Camera-type eye (tissue), 1 donor: ENCODE measurements at places on chromosomes 3 and 15. TPM values are rescaled to one million over a fixed set of nuclear protein-coding genes. Genes with fewer than 3 reads are reported as not detected.

REC114 gene
- not detected for total RNA-seq

CAMKV gene
- 10.6 TPM for total RNA-seq

CDCP1 gene
- 2.2 TPM for total RNA-seq

KLF15 gene
- 7.7 TPM for total RNA-seq

UBP1 gene
- total RNA-seq: 80.0 TPM

CCDC39 gene
- total RNA-seq: 0.66 TPM

SATB1 gene
- total RNA-seq: 89.1 TPM

PCLAF gene
- total RNA-seq: 13.6 TPM

NR2E3 gene
- total RNA-seq: 218 TPM

SHC4 gene
- 4.3 TPM for total RNA-seq

ITIH1 gene
- total RNA-seq: not detected

GRIP2 gene
- 9.1 TPM for total RNA-seq

FBN1 gene
- total RNA-seq: 322 TPM

SLC2A2 gene
- not detected for total RNA-seq

TPRG1 gene
- 0.49 TPM for total RNA-seq

TNNC1 gene
- 105 TPM for total RNA-seq

GABRA5 gene
- total RNA-seq: 1.6 TPM

PPP2R3A gene
- 25.5 TPM for total RNA-seq

PARP3 gene
- total RNA-seq: 10.3 TPM

RTP1 gene
- not detected for total RNA-seq

SELENOT gene
- total RNA-seq: 121 TPM

PRTG gene
- 34.4 TPM for total RNA-seq

APOD gene
- total RNA-seq: 23.9 TPM

APBA2 gene
- 49.4 TPM for total RNA-seq

CXCR6 gene
- not detected for total RNA-seq

CIDEC gene
- total RNA-seq: not detected

SLC6A20 gene
- total RNA-seq: 6.2 TPM

ASB14 gene
- total RNA-seq: 0.33 TPM

BFSP2 gene
- 299 TPM for total RNA-seq

PSTPIP1 gene
- 3.4 TPM for total RNA-seq

FGD5 gene
- 17.3 TPM for total RNA-seq

CCR8 gene
- total RNA-seq: not detected

TMC3 gene
- total RNA-seq: 0.22 TPM

PPP1R14D gene
- not detected for total RNA-seq

IMPG2 gene
- total RNA-seq: 221 TPM

EEF1AKMT4 gene
- total RNA-seq: not detected

PRRT3 gene
- total RNA-seq: 2.9 TPM

ABHD5 gene
- total RNA-seq: 31.6 TPM

ZIC4 gene
- 5.5 TPM for total RNA-seq

KCNH8 gene
- total RNA-seq: 8.2 TPM

RYR3 gene
- total RNA-seq: 14.1 TPM

PRICKLE2 gene
- total RNA-seq: 126 TPM

KLHL40 gene
- total RNA-seq: 7.7 TPM

SIN3A gene
- 98.5 TPM for total RNA-seq

NTRK3 gene
- 14.6 TPM for total RNA-seq

COL6A5 gene
- total RNA-seq: 0.16 TPM

DVL3 gene
- 66.6 TPM for total RNA-seq

LRRC34 gene
- total RNA-seq: 17.3 TPM

SERPINI2 gene
- not detected for total RNA-seq

DUOX1 gene
- 2.0 TPM for total RNA-seq

SLC15A2 gene
- total RNA-seq: 28.6 TPM
